ENCODE measurements at places on chromosomes 12 and 14. TPM values are rescaled to one million over a fixed set of nuclear protein-coding genes. Genes with fewer than 3 reads are reported as not detected.

Gene CLEC1A
- total RNA-seq = 13.2 TPM

Gene TAS2R7
- not detected for total RNA-seq

DNA sequence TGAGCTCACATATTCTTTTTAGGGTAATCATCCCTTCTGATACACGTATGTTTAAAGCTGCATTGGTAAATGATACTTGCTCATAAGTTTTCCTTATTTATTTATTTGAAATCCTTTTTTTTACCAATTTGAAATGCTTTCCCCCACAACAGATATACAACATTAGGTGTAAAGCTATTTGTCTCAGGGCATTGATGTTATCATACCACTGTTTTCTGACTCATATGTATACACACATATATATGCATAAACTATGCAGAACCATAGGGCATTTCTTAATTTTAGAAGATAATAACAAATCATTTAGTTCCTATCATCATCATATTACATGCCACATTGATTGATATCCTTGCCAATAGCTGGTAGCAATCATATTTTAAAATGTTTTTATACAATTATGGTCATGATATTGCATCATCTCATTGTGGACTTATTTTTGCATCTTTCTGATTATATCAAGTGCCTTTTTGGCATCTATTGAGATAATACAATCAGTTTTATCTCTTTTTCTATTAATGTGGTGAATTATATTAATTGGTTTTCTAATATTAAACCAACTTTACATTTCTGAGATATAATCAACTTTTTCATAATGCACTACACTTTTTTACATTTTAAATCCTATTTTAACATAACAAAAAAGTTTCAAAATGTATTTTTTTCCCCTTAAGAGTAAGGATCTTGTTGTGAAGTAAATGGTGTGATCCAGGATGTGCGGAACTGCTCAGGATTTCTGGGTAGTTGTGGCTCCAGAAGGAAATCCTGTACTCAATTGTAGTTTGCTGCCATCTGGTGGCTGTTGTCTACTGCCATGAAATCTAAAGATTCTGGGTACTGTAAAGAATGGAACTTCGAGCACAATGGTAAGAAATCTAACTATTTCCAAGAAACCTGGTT, 16.7 kb downstream of the OR9K2 start:
- DNase-seq = no peak

GRCh38 chr14:89607453-89607852, 190.4 kb upstream of the FOXN3 start:
- no peak for DNase-seq

GRCh38 chr12:89513544-89513943, 11.1 kb downstream of the GALNT4 start:
- DNase-seq = no peak
